CD4-positive, CD25-positive, alpha-beta regulatory T cell (primary cell): ENCODE measurements at places on chromosomes 13 and 19. TPM values are rescaled to one million over a fixed set of nuclear protein-coding genes. Genes with fewer than 3 reads are reported as not detected.
A peak's percentile ranks its signal among the peaks of the same experiment; 100 is the strongest.

- peak; percentile 62 for DNase-seq
Observed at GRCh38 chr19:44988896-44989556, 12.2 kb upstream of the RELB start.

Gene PRR19
- total RNA-seq: not detected

DNA sequence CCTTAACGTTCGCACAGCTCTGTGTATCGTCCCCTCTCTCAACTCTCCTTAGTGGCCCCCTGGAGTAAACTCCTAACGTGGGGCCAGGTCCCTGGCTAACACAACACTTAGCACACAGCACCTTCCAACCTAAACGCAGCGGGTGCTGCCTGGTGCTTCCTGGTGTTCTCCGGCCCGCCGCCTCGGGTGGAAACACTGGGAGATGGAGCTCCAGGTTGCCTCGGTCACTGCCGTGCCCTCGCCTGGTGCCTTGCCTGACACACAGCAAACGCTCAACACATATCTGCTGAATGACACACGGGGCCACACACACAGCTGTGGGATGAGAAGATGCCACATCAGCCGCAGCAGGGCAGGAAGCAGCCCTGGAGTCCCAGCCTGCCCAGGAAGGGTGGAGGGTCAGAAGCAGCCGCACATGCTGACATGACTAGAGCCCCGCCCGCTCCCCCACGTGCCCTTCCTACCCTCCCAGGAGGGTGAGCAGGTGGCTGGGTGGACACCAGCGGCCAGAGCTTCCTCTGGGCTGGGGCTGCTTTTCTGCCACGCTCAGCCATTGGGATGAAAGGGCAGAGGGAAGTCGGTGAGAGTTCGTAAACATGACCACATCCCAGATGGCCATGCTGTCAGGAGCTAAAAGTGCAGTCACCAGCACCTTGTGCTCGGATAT lies 6.6 kb downstream of the PEPD start:
- DNase-seq: no peak

DNA sequence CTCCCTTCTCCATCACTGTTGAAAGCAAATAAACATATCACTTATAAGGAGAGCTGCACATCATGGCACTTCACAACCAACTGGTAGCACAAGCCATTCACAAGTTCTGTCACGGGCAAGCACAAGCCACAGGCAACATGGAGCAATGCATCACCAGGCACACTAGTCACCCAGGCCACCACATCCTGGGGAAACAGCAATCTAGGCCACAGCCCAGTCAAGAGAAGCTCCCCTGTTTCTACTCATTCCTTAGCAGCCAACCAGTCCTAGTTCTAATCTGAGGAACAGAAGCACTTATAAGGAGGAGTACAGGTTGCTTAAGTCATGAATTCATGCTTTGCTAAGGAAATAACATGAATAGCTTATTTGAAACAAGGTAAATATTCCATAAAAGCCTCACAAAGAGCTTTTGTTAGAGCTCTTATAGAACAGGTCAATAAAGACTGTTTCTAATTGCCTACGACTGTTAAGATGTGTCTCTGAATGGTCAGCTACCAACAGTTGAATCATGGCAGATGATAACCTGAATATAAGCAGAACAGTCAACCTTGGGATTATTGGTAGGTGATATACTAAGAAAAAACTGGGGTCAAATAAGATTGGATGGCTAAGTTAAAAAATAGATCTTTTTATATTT lies 169.0 kb downstream of the TBC1D4 start:
- DNase-seq: peak; percentile 18

GRCh38 chr19:17125062-17125727 lies 49.6 kb downstream of the MYO9B start:
- DNase-seq: no peak

DNA sequence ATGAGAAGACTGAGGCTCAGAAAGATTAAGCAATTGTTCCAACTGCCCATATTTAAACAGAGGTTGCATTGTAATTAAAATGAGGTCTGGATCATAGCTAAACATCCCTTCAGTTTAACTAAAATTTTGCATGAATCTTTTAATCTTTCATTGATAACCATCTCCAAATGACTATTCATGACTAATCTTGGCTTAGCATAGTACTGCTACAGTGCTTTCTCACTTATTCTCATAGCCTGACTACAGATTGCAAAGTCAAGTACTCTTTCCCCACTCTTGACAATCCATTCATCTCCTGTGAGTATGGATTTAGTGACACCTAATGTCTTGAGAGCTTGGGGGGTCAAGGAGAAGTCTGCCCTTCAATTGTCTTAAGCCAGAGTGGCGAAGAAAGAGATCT lies 258.4 kb downstream of the RFC3 start:
- DNase-seq: no peak

Gene ATP4A
- total RNA-seq: not detected

DNA sequence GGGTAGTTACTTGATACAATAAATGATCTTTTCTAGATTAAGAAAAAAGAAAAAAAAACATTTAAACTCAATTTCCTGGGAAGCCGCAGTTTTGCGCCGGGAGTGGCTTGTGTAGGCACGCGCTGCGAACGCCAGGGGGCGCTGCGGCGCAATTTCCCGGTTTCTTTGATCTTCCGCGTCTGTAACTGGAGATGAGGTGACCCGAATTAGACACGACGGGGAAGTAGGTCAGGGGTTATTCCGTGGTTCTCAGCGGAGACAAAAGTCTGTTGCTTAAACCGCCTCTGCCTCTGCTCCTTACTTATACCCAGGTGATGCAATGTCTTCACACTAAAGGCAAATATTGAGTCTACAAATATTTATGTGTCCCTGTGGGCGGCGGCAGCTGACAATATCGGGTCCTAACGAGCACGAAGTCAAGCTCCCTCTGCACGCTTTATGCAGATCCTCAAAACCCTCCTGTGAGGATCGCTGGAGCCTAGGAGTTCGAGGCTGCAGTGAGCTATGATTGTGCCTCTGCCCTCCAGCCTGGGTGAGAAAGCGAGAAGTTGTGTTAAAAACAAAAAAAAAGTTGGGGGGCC lies 15.2 kb downstream of the STXBP2 start:
- DNase-seq: peak; percentile 85

DNA sequence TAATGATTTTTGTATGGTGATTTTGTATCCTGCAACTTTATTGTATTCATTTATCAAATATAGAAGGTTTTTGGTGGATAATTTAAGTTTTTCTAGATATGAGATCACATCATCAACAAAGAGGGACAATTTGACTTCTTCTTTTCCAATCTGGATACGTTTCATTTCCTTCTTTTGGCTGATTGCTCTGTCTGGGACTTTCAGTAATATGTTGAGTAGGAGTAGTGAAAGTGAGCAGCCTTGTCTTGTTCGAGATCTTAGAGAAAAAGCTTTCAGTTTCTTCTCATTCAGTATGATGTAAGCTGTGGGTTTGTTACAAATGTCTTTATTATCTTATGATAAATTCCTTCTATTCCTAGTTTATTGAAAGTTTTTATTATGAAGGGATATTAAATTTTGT lies 352.0 kb upstream of the DACH1 start:
- no peak for DNase-seq
